ENCODE measurements at places on chromosomes 5 and 9.

GRCh38 chr5:34735491-34736426 is 79.6 kb downstream of the RAI14 start:
- DNase-seq: peak; percentile 94

- DNase-seq: peak; percentile 59
These were observed 1.6 kb downstream of the NPR3 start for GRCh38 chr5:32712481-32713360.

DNA sequence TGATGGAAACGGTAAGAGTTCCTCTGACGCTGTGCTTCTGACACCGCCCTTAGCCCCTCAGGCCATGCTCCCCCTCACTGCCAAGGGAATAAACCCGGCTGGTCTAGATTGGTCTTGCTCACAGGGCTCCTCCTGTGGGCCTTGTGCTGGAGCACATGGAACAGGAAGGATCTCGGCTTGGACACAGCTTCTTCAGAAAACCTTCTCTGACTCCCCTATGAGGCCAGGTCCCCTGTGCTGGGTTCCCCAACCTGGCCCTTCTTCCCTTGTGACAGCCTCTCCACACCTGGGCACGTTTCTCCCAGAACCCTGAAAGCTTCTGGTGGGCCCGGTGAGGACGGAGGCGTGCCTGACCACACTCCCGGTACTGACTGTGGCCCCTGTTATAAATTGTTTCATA is 8.2 kb downstream of the SPATA31E1 start:
- DNase-seq: no peak

DNA sequence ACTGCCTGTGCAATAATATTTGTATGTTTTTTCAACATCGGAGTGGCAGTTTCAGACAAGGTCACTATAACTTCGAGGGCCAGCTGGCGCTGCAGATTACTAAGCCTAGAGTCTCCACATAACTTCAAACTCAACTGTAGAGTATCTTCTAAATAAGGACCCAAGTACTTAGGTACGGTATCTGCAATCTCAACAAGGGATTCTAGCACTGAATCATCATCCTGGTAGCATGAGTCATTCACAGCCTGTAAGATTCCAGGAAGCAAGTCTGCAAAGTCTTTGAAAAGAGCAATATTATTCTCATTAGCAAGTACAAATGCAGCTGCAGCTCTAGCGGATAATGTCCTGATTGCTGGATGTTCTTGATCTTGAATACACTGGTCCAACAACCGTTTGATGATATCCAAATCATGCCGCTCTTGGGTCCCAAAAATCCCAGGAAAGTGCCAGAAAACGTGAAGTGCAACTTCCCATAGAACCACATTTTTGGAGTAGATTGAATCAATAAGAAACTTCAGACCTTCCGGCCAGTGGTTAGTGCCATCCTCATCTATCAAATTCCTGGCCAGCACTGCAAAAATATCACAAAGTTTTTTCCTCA is 654 bp downstream of the RANBP6 start:
- DNase-seq: peak; percentile 81

GRCh38 chr5:6206501-6206900 is 171.8 kb downstream of the MED10 start:
- no peak for DNase-seq

DNA sequence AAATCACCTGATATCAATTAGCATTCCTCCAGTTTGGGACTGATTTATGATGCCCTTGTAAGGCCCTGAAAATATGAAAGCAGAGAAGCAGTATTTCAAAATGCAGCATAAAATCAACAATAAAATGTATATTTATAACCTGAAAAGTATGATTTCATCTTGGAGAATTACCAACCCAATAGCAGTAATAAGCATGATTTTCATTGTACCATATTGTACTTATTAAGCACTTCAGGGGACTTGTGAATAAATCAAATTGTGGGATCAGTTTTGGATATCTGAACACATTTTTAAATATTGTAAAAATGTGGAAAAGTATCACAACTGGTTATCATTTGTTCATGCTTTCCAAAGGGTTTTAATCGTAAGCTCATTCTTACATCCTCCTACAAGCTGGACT is 250.8 kb downstream of the DMRT2 start:
- DNase-seq: no peak

GRCh38 chr5:170235876-170236864 is 3.4 kb downstream of the C5orf58 start:
- no peak for DNase-seq

DNA sequence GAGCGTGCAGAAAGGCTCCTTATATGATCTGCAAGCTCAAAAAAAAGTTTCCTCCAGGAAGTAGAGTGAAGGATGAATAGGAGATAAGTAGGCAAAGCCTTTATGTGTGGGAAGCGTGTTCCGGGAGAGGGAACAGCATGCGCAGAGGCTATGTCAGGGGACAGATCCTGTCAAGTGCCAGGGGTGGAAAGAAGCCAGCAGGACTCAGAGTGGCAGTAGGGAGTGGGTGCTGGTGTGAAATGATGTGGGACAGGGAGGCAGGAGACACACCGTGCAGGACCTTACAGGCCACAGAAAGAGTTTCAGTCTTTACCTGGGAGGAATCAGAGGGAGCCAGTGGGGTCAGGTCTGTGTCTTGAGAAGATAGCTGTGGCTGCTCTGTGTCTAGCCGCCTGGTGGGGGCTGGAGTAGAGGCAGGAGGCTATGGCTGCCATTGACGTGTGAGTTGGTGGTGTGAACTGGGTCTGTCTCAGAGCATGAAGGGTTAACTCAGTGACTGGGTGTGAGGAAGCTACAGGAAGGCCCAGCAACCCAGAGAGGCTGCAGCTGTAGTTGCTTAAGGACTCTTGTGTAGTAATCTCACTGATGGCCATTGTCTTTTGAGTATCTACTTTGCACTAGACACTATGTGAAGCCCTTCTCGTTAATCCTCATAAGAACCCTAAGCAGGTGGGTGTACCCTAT is 71.3 kb downstream of the PPARGC1B start:
- no peak for DNase-seq

GRCh38 chr9:93155716-93156474 is 21.8 kb upstream of the NINJ1 start:
- DNase-seq: no peak

GRCh38 chr5:59746241-59746765 is 147.2 kb downstream of the PDE4D start:
- DNase-seq: peak; percentile 78

DNA sequence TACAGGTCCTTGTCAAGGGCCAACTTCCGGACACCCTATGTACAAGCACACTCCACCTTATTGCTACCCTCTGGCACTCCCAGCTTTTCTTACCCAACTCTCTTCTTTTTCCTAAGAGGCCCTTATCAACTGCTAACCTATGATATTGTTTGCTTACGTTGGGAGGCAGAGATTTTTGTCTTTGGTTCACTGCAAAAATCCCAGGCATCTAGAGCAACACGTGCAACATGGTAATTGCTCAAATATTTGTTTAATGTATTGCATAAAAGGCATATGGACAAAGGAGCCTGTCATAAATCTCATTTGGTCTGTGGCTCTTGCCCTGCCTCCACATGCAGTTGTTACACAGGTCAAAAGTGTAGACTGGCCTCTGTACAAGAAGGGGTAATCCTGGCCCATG is 35.8 kb upstream of the ATP10B start:
- no peak for DNase-seq

GRCh38 chr5:18375641-18376040 is 741.4 kb downstream of the TAF11L14 start:
- no peak for DNase-seq

DNA sequence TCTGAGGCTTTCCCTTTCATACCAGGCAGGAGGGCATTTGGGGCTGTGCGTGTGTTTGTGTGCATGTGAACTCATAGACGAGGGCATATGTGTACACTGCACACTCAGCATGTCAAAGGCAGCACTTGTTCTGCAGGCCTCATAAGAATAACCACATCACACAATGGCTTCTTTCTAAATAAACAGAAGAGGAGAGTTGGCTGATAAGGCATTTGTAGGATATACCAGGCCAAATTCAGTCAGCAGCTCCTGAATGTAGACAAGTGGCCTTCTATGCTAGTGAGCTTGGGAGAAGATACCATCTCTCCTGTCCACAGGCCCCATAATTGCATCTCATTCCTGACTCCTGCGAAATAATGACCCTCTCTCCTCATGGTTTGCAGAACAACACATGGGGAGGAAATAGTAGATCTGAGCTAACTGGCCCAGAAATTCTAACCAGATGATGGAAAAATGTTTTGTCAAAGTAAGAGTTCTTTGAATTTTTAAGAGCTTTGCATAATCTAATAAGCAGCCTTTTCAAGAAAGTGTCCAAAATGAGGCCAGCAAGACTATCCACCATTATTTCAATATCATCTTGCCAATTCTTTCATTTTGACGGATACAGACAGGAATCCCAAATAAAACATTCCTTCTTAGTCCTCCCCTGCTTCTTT is 60.5 kb upstream of the GAS1 start:
- DNase-seq: peak; percentile 54

DNA sequence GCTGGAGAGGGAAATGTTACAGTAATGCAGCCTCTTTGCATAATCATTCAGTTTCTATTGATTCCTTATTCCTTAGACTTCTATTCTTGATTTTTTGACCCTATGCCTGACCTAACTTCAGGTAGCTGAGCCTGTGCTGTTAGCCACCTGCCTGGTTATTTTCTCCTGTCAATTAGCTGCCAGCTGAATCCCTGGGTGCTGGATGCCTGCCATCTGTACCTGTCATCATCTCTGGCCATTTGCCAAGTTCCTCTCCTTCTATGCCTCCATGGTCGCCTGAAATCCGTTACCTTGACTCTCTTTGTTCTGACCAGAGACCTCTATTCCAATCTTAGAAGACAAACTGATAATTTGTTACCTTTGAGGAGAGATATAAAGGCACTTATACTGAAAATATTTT is 178.3 kb downstream of the CAVIN4 start:
- DNase-seq: no peak

- DNase-seq: no peak
These were observed 10.5 kb upstream of the TMEM250 start for GRCh38 chr9:136129176-136129575.

DNA sequence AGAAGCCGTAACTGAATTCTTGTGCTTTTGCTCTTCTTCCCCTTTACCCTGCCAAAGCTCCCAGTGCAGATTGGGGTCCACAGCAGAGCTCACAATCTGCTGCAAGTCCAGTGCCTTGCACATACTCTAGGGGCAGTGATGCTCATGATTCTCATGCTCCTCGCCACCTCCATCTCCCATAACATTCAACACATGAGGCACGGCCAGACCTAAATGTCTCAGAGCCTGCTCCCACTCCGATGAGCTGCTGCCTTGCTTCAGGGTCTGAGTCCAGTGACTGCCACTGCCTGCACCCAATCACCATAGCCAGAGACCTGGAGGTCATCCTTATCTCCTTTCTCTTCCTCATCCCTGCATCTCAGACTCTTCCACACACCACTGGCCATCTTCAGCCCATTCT is 10.5 kb downstream of the CSF1R start:
- DNase-seq: no peak

DNA sequence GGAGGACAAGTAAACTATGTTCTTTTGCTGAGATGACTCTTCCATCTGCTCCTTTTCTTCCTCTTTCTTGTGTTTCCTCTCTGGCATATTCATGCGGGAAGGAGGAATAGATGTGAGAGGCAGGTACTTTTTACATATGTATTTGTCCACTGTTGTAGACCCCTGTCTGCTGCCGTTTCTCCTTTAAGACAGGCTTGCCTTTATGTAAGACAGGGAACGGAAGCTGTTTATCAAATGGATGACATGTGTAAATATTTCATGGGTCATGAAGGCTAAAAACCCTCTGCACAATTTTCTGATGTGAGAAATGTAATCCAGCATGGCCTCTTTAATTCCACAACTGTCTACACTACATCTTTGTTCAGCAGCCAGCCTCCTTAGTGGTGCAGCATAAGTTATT is 1525.5 kb upstream of the NUDT12 start:
- no peak for DNase-seq

Measured in fibroblast of skin of right biceps (primary cell).